CD4-positive, alpha-beta T cell treated with Interferon alpha-2 for 1 hour (primary cell): ENCODE measurements at places on chromosomes 7 and 10.

GRCh38 chr7:128053023-128053422, 21.8 kb upstream of the LRRC4 start:
- DNase-seq = no peak

DNA sequence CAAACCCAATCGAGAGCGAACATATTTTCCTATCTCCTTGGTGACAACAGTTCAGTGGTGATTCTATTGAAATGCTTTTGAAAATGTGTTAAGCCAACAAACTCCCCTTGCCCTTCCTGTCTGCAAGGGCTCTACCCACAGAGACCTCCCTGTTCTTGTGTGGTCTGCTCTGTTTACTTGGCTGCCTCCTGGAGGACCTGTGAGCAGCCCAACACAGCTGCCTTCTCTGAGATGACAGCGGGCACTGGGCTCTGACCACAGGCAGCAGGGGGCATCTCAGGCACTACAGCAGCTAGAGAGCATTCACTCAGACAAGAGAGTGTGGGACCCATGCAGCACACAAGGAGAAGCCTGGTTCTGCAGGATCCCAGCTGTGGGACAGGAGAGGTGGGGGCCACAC, 416.4 kb downstream of the TCERG1L start:
- no peak for DNase-seq

- DNase-seq = no peak
These were observed 35.9 kb downstream of the TSPAN15 start for GRCh38 chr10:69486922-69487730.

GRCh38 chr10:103736044-103736443, 119.3 kb downstream of the SH3PXD2A start:
- DNase-seq = no peak

- DNase-seq = no peak
These were observed 141.9 kb downstream of the MAD1L1 start for GRCh38 chr7:2090526-2091520.

DNA sequence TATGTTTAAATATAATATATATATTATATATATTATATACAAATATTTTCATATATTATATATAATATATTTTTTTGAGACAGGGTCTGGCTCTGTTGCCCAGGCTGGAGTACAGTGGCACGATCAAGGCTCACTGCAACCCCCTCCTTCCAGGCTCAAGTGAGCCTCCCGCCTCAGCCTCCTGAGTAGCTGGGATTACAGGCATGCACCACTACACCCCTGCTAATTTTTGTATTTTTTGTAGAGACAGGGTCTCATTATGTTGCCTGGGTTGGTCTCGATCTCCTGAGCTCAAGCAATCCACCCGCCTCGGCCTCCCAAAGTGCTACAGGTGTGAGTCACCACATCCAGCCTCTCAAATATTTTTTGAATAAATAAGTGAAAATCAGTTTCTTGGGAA, 215.5 kb downstream of the GATA3 start:
- no peak for DNase-seq
